Retina (tissue), 1 donor: ENCODE measurements at places on chromosomes 5 and 9.

GRCh38 chr9:131272212-131272611 lies 4.1 kb downstream of the FAM78A start:
- DNase-seq, result no peak

GRCh38 chr5:172749076-172749475 lies 21.9 kb downstream of the DUSP1 start:
- no peak for DNase-seq

GRCh38 chr5:160701403-160701802 lies 150.6 kb downstream of the ATP10B start:
- no peak for DNase-seq

DNA sequence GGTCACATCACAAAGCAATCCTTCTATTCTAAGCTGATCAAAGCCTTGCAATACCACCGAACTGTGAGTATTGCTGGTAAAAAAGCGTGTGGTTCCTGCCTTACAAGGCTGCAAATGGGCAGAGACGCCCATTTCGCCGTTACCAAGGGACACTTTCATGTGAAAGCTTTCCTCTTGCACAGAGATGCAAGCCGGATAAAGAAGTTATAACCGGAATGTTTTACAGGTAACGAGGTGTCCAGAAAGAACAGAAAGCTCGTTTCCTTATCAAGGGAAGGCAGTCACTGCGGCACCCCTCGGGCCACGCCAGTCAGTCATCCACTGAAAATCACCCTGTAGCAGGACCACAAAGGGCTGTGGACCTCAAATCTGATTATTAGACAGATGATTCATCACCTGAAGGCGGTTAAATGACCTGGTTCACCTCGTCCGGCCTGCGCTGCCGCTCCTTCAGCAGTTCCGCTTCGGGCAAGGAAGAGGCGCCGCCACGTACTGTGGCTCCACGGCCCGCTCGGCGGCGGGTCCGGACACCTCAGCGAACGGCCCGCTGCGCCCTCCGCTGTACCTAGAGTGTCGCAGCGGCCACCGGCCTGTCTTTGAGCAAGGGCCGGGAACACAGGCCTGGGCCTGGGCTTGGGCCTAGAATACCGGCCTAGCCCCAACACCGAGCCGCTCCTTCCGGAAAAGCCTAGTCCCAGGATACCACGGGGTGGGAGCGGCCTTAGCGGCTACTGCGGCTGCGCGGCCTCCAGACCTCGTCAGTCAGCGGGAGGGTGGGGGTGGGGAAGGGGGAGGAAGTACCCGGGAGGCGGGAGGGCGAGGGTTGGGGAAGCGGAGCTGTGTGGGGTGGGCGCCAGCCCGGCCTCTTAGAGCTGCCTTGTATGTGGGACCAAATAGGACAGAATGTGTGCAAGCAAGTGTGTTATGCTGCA lies at the start of gene KLHL9:
Gene KLHL9 (minus strand): TSS at position 704 of the 932 bp plus-strand sequence. CDS start 545 bp downstream, at position 159.
- DNase-seq, result peak; percentile 94

GRCh38 chr5:73136055-73136562 lies 15.7 kb downstream of the TMEM171 start:
- DNase-seq, result no peak

GRCh38 chr5:161299053-161299452 lies 247.5 kb downstream of the GABRB2 start:
- DNase-seq, result no peak

DNA sequence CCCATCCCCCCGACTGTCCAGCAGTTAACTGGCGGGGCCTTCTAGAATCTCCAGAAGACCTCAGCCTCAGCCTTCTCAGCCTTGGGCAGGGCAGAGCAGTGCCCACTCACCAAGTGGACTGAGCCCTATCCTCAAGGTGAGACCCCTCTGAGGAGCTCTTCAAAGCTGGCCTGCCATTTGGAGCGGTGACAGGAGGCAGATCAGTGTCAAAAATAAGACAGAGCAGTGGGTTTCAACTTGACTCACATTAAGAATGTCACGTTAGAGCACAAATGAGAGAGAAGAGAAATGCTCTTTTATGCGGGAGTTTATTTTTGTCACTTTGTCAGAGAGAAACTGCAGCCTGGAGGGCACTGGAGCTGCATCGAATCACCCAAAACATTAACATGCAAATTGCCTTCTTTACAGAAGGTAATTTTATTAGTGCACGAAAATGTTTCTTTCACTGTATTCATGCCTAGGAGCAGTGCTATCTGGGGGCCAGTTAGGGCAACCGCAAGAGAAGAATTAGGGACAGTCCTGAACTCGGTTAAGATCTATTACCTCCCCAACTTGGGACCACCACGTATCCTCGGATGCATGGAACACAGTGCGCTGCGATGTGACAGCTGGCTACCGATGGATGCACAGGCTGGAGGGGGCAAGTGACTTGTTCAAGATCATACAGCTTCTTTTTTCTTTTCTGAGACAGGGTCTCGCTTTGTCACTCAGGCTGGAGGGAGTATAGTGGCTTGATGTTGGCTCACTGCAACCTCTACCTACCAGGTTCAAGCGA lies 188.5 kb downstream of the DAB2IP start:
- DNase-seq, result no peak

DNA sequence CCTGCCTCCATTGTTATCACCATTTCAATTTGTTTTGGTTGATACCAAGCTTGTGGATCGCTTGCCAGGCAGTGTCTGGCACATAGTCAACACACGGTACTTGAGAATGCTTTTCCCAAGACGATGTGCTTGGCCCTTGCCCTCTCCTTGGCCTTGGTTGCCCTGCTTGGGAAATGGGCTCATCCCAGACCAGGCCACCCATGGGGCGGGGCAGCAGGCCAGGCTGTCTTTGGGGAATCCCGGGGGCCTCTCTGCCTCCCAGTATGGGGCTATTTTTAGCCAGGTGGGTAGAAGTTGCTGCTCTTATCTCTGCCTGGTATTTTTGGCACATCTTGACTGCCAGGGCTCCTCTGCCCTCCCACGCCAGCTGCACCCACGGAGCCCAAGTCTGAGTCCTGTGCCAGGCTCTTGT lies 49.9 kb downstream of the LMX1B start:
- no peak for DNase-seq

DNA sequence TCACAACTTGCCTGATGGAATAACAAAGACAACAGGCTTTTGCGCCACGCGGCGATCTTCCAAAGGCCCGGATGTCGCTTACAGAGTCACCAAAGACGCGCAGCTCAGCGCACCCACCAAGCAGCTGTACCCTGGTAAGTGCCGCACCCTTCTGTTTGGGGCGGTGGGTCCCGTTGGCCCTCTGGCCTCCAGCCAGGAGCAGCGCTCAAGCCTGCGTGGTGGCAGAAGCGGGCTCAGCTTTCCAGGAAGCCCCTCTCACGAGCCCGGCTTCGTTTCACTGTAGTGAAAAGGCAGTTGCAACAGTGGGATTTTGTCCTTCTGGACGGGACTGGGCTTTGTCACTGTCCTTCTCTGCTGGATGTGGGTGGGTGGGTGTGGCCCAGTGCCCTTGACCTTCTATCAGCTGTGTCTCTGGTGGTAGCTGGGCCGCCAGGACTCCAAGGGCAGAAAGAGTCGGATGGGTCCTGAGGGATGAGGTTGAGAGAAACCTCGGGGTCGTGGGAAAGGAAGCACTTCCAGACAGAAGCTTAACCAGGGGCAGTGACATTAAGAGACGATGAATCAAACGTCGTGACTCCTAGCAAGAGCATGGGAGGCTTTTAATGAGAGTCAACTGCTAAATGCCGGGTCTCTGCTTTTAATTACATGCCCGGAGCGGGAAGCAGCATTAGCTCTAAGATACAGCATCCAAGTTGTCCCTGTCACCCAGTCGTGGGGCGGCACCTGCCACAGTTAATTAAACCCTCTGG lies 49.5 kb downstream of the COL5A1 start:
- DNase-seq, result no peak

DNA sequence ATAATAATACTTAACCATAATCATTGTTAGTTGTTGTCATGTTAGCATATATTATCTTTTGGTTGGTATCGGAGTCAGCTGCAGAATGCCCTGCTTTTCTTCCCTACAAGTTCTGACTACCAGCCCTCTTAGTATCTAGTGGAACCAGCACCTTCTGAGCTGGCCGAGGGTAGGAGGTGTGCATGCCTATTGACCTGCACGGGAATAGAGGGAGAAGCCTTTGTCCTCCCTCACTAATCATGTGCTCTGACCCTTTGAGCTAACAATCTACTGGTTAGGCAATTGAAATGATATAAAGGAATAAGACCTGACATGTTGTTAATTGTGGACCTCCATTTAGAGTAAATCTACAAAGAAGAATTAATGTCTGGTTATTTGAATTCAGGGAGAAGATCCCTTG lies 4.1 kb downstream of the PCSK5 start:
- no peak for DNase-seq

- DNase-seq, result no peak
Measured at GRCh38 chr9:137369911-137370764, 52.8 kb downstream of the EXD3 start.

- DNase-seq, result peak; percentile 16
Measured at GRCh38 chr9:8234316-8234715, 434.7 kb upstream of the DMAC1 start.

DNA sequence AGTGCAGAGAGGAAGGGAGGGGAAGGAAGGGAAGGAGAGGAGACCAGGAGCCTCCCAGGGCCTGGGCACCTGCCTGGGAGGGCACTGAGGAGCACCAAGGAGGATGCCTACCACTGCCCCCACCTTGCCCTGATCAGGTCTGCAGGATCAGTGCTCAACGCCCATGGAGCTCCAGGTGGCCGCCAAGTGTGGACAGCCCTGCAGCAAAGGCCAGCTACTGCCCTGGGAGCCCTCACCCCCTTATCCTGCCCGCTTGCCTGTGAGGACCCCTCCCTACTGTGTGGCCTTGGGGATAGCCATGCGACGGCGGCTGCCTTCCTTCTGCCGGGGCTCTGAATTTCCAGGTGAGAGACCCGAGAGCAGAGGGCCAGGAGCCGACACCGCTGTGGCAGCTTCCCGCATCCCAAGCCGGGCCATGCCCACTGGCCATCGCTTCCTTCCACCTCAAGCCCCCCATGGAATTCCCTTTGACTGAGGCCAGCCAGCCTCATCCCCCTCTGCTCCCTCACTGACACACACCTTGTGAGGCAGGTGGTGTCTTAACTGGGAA lies 12.4 kb downstream of the ADAMTS2 start:
- no peak for DNase-seq

GRCh38 chr5:81058121-81058520 lies 98.0 kb downstream of the RASGRF2 start:
- DNase-seq, result no peak

DNA sequence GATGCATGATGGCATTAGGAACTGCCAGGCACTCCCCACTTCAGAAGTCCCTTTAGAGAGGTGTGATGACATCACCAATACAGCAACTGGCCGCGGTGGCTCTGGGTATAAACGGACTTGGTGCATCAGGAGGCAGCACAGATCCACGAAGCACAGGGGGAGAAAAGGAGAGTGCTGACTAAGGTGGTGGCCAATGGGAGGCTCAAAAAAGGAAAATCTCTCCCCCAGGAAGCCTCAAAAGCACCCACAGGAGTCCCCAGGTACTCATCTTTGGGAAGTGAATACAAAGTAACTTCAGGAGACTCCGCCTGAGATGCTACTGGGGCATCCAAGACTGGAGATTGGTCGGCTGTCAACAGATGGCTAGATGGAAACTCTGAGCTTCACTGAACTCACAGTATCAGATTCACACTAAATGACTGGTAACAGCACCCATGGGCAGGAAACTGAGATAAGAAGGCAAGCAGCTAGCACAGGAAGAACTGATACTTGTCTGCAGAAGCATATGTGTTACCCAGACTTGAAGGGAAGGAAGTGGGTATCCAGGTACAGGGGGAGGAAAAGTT lies 7.6 kb downstream of the TTC39B start:
- no peak for DNase-seq

DNA sequence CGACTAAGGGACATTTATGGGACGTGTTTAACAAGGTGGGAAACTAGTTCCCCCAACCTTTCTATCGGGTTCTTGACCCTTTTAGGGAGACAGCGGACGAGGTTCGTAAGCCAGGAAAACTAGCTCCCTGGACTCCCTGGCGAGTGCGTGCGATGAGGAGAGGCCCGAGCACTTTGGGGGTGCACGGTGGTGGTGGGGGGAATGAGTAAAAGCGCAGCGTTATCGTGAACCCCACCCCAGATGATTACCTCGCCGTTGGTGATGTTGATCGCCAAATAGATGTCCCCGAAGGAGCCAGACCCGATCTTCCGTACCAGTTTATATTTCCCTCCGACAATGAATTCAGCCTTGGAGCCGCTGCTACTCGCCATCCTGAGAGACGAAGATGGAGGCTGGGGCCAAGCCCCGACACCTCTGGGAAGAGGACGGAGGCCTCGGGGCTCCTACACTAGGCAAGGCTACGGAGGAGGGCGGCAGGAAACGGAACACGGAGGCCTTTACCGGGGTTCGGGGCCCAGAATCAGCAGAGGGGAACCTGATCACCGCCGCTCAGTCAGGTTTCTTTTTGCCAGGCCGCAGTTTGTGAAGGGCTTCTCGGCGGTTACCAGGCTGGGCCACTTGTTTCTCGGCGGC lies 529 bp downstream of the CSNK1A1 start:
- DNase-seq, result no peak

- DNase-seq, result no peak
Measured at GRCh38 chr9:128175102-128175563, 15.1 kb downstream of the BBLN start.

- no peak for DNase-seq
Measured at GRCh38 chr5:157458835-157459234, 1.2 kb upstream of the NIPAL4 start.

DNA sequence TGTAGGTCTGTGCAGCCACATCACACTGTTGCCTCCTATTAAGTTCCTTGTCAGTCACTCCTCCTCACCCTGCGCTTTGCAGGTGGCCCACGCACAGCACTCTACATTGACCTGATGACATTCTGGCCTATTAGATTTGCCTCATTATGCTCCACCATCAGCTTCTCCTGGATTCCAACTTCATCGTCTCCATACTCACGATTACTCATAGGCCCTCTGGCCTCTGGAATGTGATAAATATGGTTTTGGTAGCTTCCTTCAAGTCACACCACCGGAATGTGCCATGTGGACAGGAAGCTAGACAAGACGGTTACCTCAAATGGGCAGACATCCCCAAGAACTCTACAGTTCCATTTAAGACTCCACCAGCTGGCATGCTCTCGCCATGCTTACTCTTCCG lies 158.0 kb upstream of the LHFPL2 start:
- DNase-seq, result peak; percentile 54

GRCh38 chr5:151047814-151048425 lies 27.5 kb downstream of the GPX3 start:
- peak; percentile 33 for DNase-seq

- peak; percentile 92 for DNase-seq
Measured at GRCh38 chr5:36744773-36745589, 131.6 kb upstream of the NIPBL start.

- no peak for DNase-seq
Measured at GRCh38 chr5:2192496-2192895, 309.8 kb upstream of the IRX4 start.

GRCh38 chr5:112186401-112186990 lies 232.6 kb downstream of the EPB41L4A start:
- peak; percentile 31 for DNase-seq
